Activated CD4-positive, alpha-beta T cell treated with anti-CD3 and anti-CD28 coated beads for 48 hours (primary cell): ENCODE measurements at places on chromosomes 11 and 22.

DNA sequence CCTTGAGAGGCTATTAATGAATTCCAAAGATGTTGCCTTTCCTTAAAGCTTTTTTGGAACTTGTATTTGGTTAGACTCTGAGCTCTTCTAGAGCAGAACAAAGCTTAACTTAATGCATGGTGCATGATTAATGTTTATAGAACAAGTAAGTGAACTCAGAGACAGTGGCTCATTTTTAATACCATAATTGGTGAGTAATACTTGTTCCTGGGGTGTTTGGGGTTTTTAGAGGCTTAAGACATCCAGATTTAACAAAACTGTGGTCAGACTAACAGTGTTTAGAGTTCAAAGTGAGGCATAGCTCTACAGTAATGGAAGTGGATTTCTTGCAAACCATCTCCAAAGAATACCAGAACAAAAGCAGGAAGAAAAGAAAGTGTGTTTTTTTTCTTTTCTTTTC, 73.7 kb upstream of the CTSC start:
- DNase-seq: no peak

GRCh38 chr22:30574095-30574981, at the start of gene GAL3ST1:
Gene GAL3ST1 (minus strand): TSS chr22:30574665. CDS start chr22:30557392, 17,273 bp downstream.
- no peak for DNase-seq

- DNase-seq: no peak
These were observed 11.0 kb downstream of the XRRA1 start for GRCh38 chr11:74937696-74938475.

DNA sequence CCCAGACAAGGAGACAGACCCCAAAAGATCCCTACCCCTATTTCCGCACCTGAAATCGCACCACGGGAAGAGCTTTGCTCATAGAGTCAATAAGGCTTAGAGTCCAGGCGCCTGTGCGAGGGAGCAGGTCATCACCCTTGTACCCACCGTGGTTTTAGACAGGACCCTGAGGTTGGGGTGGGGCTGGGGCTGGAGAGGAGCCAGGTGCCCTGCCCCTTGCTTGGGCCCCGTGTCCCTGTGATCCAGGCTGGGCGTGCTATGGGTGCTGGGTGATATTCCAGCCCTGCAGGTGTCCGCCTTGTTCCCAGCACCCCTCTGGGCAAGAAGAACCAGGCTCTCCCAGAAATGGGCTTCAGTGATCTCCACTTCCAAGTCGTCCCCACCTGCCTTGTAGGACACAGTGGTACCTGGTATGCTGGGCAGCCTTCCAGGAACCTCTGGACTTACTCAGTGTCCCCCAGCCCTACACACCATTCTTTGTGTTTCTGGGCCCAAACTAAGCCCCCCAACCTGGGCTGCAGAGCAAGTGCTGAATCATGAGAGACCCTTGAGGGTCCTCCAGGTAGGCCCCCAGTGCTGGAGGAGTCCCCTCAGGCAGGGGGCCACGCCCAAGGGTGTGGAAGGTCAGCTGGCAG, 4.5 kb downstream of the CD81 start:
- DNase-seq: no peak
